ENCODE measurements at places on chromosomes 4 and X.

GRCh38 chrX:135741192-135741715 lies 26.7 kb downstream of the CT45A3 start:
- DNase-seq, result no peak

- DNase-seq, result no peak
Observed at GRCh38 chrX:110180176-110180927, 137.5 kb downstream of the AMMECR1 start.

DNA sequence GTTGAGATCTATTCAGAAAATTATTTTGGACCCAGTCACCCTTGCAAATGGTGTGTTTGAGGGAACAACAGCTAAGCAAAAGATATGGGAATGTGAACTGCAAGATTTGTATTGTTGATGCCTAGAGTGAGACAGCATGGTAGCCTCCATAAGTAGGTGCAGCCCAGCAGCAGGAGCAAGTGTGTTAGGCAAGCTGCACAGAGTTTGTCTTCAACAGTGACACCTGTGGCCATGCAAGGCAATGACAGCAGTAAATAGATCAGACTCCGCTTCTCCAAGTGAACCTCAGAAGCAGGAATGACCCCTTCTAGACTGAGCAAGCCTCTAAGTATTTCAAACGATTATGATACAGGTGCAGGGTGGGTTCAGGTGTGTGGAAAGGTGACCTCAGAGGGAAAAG lies 133.4 kb upstream of the MSX1 start:
- no peak for DNase-seq

GRCh38 chrX:66163447-66163846 lies 600 bp upstream of the HEPH start:
- DNase-seq, result no peak

- DNase-seq, result no peak
Observed at GRCh38 chr4:55096619-55097018, 28.8 kb downstream of the KDR start.

DNA sequence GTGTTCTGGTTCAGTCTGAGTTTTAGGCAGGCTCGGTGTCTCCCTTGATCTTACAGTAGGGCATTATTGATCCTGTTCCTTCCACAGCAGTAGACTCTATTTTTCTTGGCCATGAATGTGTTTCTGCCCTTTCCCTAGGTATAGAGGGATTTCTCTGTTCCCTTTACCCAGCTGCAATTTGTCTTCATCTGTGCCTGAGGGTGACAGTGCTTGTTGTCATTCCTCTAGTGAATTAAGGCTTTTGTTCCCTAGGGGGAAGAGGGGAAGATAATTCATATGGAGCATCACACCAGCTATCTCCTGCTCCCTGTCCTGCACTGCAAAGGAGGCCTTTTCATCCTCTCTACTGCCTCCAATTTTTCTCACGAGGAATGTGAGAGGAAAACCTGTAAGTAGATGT lies 39.7 kb upstream of the CXorf51A start:
- no peak for DNase-seq

- no peak for DNase-seq
Observed at GRCh38 chr4:17662694-17663093, 48.3 kb downstream of the MED28 start.

GRCh38 chr4:144355811-144356757 lies 215.6 kb upstream of the GYPA start:
- no peak for DNase-seq

- DNase-seq, result no peak
Observed at GRCh38 chr4:93827272-93827947, 1.1 kb upstream of the ATOH1 start.

- DNase-seq, result no peak
Observed at GRCh38 chr4:182764642-182765041, 152.5 kb downstream of the DCTD start.

DNA sequence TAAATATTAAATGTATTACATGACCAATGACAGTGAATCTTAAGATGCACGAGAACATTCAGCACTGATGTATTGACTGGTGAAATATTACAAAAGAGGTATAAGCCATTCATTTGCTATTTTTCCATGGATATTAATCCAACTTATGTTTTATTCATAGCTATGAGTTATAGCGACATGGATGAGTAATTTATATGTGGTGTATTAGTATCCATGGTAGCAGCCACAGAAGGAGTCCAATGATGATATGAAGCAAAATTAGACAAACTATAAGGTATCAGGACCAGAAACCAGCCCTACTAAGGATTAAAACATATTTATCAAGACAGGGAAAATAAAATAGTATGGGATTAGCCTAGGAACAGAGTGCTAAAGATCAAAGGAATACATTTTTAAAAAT lies 50.7 kb downstream of the THAP9 start:
- no peak for DNase-seq

- no peak for DNase-seq
Observed at GRCh38 chrX:106919932-106920452, at the start of gene CLDN2. Gene CLDN2, plus strand, starts transcription at chrX:106920402. Its CDS starts 7,827 bp downstream, at chrX:106928229.

DNA sequence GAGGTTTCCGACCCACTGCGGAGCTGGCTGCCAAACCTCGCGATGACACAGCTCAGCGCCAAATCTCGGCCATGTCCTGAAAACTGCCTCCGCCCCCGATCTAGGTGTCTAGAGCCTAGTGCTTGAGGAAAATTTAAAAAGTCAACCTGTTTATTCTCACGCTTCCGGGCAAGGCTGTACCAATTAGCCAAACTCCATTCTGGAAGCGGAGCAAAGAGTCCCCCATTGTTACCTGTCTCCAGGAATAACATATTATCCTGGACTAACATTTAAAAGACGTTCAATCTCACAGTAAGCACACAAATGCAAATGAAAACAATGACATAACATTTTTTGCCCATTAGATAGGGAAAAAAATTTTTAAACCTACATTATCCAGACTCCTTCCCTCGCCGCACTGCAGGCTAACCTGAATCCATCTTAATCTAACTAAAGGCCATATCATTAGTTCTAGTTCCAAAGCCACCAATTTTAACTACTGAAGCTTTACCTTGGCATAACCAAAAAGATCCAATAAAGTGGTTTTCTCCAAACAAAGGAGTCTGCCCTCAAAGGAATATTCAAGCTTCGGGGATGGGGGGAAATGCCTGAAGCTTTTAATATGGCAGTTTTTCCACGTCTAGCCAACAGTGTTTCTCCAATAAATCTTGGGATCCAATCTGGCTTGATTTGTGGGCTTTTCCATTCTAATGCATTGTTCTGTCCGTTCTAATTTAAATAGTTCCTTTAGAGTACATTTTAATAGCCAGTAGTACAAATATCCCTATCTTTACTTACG lies 1.9 kb downstream of the HUWE1 start:
- DNase-seq, result no peak

- DNase-seq, result no peak
Observed at GRCh38 chr4:185925910-185926360, 113.9 kb upstream of the SORBS2 start.
